ENCODE measurements at places on chromosomes 5 and 9.

DNA sequence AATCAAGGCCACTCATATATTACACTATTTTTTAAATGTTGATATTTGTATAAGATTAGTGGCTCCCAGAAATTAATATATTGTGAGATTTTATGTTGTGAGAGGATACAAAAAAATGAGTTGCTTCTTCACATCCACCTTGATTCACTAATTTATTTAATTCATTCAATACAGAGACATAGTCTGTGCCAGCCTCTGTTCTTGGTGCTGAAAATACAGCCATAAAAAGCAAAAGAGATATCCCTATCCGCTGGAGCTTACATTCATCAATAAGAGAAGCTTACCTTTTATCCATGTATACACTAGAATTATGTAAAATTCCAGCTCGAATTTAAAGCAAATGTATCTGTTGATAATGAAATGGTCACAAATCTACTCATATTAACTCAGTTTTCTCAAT is 92.2 kb upstream of the GABRG2 start:
- DNase-seq: no peak

- DNase-seq: no peak
Observed at GRCh38 chr5:128052780-128053179, 30.8 kb upstream of the SLC12A2 start.

DNA sequence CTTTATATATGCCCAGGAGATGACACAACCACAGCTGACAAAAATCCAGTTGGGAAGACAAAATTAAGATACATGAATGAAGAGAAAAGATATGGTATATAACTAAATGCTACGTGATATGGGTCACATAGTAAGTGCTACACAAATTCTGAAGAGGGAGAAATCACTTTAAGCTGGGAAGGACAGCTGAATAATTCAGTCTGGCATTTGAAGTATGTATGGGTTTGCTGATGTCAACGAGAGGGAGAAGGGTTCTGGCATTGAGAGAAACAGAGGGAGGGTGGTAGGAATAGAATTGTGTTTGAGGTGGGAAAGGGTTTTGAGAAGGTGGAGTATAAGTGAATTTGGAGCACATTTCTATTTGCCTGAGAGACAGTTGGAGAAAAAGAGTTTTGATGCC is 6.7 kb upstream of the SLIT3 start:
- no peak for DNase-seq

DNA sequence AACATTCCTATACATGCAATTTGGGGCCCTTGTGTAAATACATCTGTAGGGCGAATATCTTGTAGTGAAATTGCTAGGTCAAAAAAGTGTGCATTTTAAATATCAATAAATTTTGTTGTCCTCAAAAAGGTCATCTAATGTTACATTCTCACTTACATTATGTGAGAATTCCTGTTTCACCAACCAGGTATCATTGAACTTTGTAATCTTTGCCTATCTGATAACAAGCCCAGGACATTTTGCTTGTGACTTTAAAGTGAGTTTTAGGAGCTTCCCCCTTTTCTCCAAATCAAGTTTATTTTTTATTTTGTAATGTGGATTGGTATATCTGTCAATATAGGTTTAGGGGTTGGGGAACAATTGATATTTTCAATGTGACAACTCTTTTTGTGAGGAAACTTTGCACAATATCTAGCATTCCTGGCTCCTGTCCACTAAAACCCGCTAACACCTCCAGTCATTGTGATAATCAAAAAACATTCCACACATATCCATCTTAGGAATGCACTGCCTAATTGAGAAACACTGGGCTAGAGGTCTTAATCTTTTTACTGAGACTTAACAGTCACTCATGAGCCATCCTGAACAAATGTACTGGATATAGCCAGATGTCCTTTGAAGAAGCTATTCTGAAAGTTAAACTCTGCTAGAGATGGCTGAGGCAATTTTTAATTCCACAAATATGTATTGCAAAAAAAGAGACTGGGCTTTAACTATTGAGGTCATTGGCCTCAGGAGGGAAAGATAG is 72.5 kb upstream of the SLC1A1 start:
- DNase-seq: no peak

DNA sequence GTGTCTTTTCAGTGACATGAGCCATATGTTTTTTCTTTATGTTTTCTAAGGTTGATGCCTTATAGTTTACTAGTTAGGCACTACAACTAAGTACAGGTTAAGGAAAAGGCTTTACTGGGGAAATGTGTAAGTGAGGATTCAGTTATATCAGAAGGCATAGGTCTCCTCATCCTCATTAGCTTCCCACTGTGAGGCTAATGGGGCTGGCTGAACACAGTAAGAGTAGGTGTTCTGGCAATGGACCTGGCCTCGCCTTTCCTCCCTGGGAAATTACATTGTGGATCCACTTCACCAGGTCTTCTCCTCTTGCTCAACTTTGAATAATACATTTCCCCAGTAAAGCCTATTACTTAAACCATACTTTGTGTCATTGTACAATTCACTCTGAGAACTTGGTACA is 225.5 kb downstream of the PTPRD start:
- DNase-seq: no peak

DNA sequence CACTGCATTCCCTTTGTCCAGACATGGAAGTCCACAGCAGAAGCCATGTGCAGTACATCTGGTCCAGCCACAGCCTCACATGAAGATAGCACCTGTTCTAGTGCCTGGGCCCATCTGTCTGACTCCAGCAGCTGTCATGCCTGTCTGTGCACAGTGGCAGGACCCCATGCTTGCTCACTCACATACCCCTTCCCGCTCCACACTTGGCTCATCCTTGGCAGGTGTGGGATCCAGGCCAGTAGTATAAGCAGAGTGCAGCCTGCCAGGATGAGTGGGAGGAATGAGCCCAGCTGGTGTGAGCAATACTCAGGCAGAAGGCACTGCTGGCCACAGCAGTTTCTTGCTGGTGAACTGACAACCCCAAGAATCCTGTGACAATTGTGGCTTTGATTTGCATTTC is 168.0 kb downstream of the PRDM9 start:
- no peak for DNase-seq

GRCh38 chr9:3243683-3244082 is 282.1 kb downstream of the RFX3 start:
- no peak for DNase-seq

- no peak for DNase-seq
Observed at GRCh38 chr9:136361047-136361753, 2.3 kb downstream of the DNLZ start.

DNA sequence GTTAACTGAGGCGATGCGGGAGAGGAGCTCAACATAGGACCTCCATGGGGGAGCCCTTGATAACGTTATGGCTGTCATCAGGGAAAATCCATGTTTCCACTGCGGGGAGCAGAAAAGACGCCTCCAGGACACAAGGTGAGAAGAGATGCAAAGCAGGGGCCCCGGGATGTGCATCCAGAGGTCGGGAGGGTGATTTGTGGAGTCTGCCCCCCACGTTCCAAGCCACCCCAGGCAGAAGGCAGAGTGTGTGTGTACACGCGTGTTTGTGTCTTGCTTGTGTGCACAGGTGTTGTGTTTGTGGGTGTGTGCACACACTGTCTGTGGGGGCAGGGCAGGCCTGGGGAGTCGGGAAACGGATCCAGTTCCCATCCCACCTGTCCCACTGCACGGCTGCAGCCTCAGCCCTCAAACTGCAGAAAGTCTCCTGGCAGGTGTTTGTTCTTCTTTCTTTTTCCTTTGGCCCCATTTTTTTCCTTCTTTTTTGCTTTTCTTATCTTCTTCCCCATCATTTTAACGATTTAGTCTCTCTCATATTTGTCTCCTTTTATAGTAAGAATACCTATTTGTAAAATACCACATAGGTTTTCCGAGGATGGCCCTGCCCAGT is 17.4 kb upstream of the PLEKHG4B start:
- DNase-seq: no peak

DNA sequence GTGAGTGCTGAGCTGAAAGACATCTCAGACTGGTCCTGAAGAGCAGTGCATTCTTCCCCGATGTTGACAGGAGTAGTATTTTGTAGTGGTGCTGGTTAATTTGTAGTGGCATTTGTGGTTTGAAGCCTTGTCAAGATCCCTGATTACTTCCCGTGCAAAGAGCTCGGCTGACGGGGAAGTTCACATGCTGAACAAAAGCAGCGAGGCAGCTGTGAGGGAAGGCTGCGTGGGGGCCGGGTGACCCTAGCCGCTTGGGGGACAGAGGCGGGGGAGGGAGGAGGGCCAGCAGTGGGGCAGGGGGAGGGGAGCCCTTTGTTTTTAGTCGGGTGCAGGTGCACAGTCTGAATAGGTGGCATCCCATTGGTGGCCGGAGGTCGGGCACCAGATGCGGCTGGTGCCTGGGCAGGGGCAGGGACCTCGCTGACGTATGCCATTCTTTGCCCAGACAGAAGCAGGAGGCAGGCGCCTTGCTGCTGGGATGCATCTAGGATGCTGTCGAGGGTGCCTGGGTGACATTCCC is 64.7 kb downstream of the CRB2 start:
- DNase-seq: peak; percentile 85

GRCh38 chr9:109934136-109934856 is 154.3 kb downstream of the PALM2AKAP2 start:
- no peak for DNase-seq

GRCh38 chr5:139262059-139262741 is 31.3 kb upstream of the MATR3 start:
- DNase-seq: no peak

GRCh38 chr9:7930613-7931012 is 131.0 kb upstream of the DMAC1 start:
- no peak for DNase-seq

DNA sequence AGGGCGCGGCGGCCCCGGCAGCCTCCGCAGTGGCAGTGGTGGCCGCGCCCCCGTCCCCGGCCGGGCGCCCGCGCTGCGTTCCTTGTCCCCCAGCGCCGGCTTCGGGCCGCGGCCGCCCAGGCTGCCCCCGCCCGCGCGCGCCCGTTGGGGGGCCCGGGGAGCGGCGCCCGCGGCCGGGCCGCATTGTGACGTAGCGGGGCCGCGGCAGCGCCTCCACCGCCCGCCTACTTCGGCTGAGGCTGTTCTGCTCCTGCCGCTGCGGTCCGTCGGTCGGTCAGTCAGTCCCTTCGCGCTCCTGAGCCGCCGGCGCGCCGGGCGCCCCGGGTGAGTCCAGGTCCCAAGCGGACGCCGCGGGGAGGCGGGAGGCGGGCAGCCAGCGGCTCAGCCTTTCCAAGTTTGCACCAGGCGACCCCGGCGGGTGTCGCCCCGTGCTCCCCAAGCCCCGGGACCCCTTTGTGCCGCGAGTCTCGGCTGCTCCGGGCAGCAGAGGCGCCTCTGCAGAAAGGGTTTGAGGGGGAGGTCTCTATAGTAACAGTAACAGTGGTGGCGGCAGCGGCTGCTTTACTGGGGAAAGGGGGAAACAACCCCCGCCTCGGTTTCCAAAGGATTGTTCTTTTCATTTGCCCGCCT is at the start of gene SNCAIP:
Gene SNCAIP (plus strand): TSS at position 277 of the 630 bp plus-strand sequence. CDS start 78,898 bp downstream, outside the sequence.
- DNase-seq: no peak

GRCh38 chr5:207599-207998 is 10.4 kb downstream of the CCDC127 start:
- no peak for DNase-seq

- no peak for DNase-seq
Observed at GRCh38 chr5:1414311-1415058, 30.8 kb downstream of the SLC6A3 start.

DNA sequence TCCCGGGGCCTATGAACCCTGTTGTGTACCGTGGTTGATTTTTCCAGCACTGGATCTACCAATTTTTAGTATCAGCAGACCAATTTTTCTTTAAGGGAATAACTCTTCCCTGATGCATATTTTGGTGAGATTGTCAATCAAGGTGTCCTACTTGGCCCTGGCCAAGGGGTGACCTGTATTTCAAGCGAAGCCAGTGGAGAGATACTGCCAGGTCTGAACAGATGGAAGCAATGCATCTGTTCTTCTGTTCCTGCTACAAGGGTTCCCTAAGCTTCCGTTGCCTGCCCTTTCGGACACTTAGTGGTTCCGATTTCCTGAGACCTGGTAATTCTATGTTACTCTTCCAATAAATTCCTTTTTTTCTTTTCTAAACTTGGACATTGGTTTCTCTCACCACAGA is 37.3 kb downstream of the ADAM19 start:
- DNase-seq: no peak

GRCh38 chr5:169746147-169746694 is 109.1 kb downstream of the DOCK2 start:
- no peak for DNase-seq

GRCh38 chr9:6584881-6585597 is 60.5 kb downstream of the GLDC start:
- DNase-seq: no peak

- no peak for DNase-seq
Observed at GRCh38 chr9:87350915-87351314, 146.8 kb upstream of the DAPK1 start.

DNA sequence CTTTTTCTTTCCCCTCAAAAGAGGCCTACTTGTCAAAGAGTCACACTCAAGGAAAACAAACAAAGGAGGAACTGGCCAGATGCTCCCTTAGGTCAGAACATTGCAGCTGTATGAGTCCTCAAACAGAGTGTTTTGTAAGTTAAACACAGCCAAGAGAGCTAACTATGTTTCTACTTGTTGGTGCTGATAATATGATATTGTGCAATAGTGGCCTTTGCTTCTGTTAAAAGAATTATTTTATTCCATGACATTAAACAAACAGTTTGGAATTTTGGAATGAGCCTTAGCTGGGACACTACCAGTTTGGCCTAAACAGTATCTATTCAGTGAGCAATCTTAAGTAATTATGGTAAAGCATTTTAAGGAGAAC is 56.0 kb upstream of the TPD52L3 start:
- DNase-seq: no peak

DNA sequence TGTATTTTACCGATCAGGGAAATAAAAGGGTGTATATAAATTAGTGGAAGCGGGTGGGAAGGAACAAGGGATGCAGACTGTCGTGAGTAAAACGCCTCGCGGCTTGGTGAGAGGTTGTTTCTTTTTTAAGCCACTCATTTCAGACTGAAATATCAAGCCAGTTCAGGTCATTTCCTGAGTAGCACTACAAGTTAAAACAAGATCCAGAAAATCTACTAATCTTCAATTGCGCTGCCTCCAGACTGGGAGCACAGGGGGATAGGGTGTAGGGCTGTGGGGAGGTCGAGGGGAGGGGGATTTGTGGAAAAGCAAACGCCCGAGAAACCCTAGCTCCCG is 140.8 kb downstream of the TSSK1B start:
- DNase-seq: no peak

- no peak for DNase-seq
Observed at GRCh38 chr5:114296191-114296590, 65.7 kb upstream of the KCNN2 start.

- no peak for DNase-seq
Observed at GRCh38 chr9:125987420-125987819, 240.2 kb downstream of the PBX3 start.

DNA sequence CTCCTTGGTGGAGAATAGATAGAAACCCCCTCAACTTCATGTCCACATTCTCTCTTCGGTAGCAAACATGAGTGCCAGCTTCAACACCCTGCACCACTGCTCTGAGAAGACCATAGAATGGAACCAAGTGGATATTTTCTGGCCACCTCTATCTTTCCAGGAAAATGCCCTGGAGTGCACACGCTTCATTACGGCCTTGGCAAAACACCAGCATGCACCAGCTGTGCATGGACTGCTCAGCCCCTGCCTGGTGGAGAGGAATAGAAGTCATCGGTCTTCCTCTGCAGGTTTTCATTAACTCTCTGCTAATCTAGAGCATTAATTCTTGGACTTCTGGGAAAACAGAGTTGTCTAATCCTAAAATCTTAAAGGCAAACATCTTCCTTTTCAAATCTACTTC is 211.6 kb upstream of the TMEM161B start:
- no peak for DNase-seq
